ENCODE measurements at places on chromosomes 6 and 20.
A peak's percentile ranks its signal among the peaks of the same experiment; 100 is the strongest.

- DNase-seq: peak; percentile 31
Measured at GRCh38 chr6:71383901-71384489, 95.4 kb downstream of the OGFRL1 start.

DNA sequence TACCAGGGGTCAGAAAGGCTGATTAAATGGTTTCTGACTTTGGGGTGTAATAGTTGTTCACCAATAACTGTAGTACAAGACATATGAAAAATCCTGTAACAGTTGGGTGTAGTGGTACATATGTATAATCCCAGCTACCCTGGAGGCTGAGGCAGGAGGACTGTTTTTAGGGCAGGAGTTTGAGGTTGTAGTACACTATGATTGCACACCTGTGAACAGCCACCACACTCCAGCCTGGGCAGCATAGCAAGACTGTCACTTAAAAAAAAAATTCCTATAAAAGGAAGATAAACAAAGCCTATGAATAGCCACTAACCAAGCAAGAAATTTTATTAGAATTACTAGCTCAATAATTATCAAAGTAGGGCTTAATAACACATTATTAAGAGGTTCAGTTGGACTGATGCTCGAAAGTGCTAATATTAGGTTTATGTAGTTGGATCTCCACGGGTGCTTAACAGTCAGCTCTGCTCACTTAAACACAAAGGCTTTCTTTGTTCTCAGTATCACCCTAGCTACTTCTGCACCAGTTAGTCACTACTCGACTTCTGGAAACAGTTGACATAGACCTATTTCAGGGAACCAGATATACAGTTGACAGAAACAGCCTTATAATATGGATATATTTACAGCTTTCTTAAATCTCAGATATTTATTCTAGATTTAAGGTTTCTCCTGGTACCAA, 113.0 kb downstream of the MTFR2 start:
- no peak for DNase-seq

- DNase-seq: no peak
Measured at GRCh38 chr6:150033207-150033771, 8.0 kb upstream of the RAET1L start.

DNA sequence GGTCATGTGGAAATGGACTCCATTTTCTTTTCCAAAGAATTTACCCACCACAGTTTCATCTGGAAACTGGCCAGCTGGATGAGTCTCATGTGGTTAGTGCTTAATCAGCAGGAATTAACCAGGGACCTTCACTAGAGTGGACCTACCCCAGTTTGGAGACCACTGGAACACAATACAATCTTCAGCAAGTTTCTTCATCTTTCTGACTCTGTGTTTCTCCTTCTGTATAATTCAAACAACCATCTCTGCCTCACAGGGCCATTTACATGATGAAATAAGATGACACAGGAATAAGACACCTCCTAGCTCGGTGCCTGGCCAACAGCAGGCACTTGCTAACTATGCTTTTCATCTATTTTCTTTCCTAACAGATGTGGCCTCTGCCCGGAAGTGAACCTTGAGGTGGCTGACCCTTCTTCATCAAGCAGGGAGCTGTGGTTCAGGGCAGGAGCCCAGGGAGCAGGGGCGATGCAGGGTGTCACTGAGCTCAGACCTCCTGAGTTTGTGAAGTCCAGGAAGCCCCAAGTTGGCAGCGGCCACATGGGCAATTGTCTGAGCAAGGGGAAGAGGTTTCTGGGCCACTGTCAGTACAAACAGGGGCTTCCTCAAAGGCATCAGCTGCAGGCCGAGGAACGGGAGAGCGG, 98.8 kb downstream of the SOD2 start:
- peak; percentile 12 for DNase-seq

- DNase-seq: no peak
Measured at GRCh38 chr6:107729098-107729497, 95.0 kb downstream of the SCML4 start.

DNA sequence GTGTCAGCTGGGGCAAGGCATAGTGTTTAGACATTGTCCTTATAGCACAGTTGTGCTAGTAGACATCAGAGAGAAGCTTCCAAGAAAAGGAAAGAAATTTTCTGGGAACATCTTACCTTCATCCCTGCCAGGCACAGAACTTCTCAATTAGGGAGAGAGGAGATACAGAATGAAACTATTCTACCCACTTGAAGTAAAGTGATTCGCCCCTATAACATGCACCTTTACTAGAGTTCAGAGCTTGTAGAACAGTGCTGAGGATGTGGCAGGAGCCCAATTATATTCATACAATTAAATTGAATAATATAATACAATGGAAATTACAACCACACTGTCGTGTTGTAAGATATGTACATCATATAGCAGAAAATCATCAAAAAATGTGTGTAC, 1063.9 kb upstream of the CITED2 start:
- DNase-seq: no peak

- DNase-seq: peak; percentile 50
Measured at GRCh38 chr20:35344354-35344837, 52.2 kb upstream of the FAM83C start.

DNA sequence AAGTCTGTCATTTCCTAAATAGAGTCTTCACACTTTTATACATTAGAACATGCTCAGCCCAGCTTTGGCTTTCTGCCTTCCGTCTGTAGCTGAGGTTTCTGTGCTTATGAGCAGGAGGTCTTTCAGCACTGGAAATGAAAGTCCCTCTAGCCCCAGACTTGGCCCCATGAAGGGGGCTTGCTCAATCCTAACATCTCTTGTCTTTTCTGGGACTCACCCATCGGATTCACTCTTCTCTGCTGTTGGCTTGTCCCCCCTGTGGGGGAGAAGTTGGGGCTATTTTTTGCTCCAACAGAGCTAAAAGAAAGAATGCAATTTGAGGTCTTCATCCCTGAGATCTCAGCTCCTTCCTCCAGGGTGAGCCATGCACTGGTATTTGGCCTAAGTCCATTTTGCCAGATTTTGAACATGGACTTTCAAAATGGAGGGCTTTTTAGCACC, 177.7 kb downstream of the MRPL14 start:
- DNase-seq: no peak

GRCh38 chr6:11272491-11273192, 40.2 kb upstream of the NEDD9 start:
- no peak for DNase-seq

DNA sequence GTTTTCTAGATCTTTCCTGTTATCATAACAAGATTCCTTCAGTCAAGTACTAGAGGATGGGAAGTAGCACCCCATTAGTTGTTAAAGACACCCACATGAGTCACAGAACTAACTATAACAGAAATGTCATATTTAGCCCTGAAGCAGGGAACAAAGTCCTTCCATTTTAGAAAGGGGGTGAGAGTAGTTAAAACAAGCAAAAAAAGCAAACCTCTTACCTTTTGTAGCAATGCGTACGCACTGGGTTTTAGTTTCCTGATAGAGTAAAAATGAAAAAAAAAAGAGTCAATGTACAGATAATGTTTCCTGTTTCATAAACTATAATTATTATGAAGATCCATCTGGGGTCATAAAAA, 163.7 kb upstream of the THEMIS start:
- DNase-seq: no peak

- DNase-seq: no peak
Measured at GRCh38 chr6:157305670-157306653, 17.4 kb downstream of the TMEM242 start.

DNA sequence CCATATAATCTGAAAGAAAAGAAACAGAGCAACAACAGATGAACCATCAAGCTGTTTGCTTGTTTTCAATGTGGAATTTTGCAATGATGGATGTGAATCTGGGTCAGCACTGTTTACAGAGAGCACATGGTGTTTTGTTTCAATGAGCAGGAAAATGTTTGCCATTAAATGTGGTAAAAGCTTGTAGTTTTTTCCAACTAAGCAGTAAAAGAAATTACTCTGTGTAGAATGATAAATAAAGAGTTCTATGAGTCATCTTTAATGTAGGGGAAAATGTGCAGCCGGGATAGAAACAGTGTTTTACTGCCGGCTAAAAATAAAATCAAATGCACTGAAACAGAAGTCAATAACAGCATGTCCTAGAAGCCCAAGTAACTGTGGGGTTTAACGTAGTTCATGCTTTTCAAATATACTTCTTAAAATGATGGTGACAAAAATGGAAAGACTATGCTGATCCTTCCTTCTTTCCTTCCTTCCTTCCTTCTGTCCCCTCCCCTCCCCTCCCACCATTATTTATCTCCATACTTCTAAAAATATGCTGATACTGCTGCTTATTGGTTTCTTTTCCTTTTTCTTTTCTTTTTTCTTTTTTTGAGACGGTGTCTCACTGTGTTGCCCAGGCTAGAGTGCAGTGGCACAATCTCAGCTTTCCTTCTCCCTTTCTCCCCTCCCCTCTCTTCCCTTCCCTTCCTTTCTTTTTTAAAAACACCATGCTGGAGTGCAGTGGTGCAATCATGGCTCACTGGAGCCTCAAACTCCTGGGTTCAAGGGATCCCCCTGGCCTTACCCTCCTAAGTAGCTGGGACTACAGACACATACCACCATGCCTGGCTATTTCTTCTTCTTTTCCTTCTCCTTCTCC, 6.3 kb upstream of the NAA20 start:
- DNase-seq: peak; percentile 83

DNA sequence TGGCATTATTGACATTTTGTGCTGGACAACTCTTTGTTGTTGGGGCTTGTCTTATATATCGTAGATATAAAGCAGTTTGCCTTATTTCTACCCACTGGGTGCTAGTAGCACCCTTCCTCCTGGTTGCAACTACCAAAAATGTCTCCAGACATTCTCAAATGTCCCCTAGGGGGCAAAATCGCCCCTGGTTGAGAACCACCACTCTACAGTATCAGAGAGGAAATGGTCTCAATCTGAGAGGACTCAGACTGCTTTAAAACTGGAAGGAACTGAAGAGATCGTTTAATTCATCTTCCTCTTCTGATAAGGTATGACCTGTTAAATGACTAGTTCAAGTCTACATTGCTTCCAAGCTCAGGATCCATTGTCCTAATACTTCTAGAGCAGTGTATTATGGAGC, 14.9 kb downstream of the SH3BGRL2 start:
- no peak for DNase-seq

DNA sequence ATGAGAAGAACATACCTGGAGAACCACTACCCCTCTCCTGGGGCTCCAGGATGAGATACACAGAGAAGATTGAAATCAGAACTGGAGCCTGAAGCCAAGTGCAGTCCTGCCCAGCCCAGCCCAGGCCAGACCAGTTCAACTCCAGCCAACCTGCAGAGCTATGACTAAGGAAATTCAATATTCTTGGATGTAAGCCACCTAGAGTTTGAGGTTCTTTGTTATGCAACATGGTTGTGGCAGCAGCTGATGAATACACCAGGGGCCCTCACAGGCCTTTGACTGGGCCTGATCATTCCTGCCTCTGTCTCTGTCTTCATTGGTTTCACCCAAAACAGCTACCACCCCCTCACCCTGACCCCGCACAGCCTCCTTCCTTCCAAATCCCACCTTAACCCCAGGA, 167.8 kb downstream of the LRFN2 start:
- DNase-seq: no peak

DNA sequence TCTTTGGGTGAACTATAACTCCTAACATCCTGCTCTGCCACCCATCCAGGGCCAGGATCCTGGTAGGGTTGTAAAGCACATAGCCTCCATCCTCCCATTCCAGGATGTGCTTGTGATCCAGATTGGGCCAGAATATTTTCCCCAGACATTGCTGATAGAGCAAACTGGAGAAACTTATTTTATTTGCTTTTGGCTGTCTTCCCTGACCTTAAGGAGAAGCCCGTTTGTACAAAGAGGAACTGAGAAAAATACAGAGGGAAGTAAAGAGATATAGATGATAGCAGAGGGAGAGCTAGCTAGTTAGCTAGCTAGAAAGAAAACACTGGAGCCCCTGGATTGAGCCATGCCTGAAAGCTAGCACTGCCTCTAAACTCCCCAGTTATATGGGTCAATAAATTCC, 9.0 kb upstream of the HDAC2 start:
- DNase-seq: no peak

DNA sequence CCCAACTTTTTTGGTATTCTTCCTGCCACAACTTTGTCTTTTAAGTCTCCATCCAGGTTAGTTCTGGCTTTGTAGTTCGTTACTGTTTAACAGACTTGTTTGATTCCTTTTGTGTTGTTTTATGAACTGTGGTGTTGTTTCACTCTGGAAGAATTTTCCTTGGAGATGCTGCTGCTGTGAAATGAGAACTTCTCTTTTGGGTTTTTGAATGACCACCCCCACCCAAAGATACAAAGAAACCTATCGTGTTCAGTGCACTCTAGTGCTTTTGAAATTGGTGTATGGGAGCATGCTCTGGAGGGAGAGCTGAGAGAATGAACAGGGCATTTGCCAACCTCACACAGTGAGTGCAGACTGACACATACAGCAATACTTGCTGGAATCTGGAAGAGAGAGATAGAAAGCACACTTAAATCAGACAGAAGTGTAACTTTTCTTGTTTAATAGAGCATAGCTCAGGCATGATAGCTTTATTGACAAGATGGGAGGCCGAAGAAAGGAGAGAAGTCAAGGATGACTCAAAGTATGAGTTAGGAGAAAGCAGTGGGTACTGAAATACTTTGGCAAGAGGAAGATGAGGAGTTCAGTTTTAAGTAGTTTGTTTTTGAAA, 293.1 kb downstream of the SOX4 start:
- DNase-seq: no peak

DNA sequence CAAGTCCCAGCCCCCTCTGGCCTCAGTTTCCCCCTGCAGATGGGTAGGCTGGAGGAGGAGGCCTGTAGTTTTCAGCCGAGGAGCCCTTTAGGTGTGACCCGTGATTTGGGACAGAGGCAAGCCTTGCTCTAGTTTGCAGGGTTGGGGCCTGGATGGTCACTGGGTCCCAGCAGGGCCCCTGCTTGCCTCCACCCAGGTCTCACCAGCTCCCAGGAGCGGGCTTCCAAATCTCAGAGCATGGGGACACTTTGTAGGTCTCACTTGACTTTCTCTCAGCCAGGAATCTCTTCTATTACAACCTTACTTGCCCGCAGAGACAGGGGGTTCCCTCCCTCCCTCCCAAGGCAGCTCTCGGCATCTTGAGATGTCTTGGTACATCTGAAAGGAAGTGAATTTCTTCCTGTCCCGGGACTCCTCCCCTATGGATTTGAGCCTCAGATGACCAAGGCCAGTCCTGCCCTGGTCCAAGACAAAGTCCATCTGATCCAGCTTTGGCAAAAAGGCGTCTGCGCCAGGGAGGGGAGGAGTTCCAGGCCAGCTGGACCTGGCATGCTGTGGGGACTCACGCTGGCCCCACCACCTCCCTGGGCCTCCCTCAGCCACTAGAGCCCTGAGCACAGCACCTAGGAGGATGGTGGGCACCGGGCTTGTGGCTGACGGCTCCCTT, 47.4 kb downstream of the SRC start:
- DNase-seq: no peak

Measured in H4 (cell line).